ENCODE measurements at places on chromosomes 4 and X. TPM values are rescaled to one million over a fixed set of nuclear protein-coding genes. Genes with fewer than 3 reads are reported as not detected.

Gene KLF8
- 0.02 TPM for total RNA-seq

Gene CCNI
- 54.6 TPM for total RNA-seq

Gene CCDC160
- total RNA-seq, result 0.12 TPM

Gene HPGD
- 73.3 TPM for total RNA-seq

Gene MAGEB6
- not detected for total RNA-seq

Gene POF1B
- 2.5 TPM for total RNA-seq

Gene ZCCHC18
- total RNA-seq, result 0.17 TPM

Gene PGM2
- 16.7 TPM for total RNA-seq

Gene CT45A3
- 0.23 TPM for total RNA-seq

Gene IBSP
- total RNA-seq, result not detected

Gene FGG
- 5.5 TPM for total RNA-seq

Gene TRAM1L1
- total RNA-seq, result 0.40 TPM

Gene MGARP
- 0.69 TPM for total RNA-seq

Gene TCEANC
- 0.59 TPM for total RNA-seq

Gene MAP7D3
- total RNA-seq, result 10.1 TPM

Gene ALB
- 0.19 TPM for total RNA-seq

Gene CXCL11
- 0.19 TPM for total RNA-seq

Gene BCLAF3
- 4.0 TPM for total RNA-seq

Gene SEPTIN6
- 10.1 TPM for total RNA-seq

Gene TMEM144
- total RNA-seq, result 3.4 TPM

Gene ATP2B3
- total RNA-seq, result 0.07 TPM

Gene LAS1L
- total RNA-seq, result 67.8 TPM

Gene RBBP7
- total RNA-seq, result 166 TPM

Gene G3BP2
- total RNA-seq, result 64.3 TPM

Gene SRPK3
- not detected for total RNA-seq

Gene COL25A1
- total RNA-seq, result not detected

Gene PF4V1
- total RNA-seq, result not detected

Gene RTL9
- total RNA-seq, result 0.08 TPM

Gene METTL14
- total RNA-seq, result 16.3 TPM

Gene CXorf65
- total RNA-seq, result not detected

Gene NR3C2
- not detected for total RNA-seq

Gene CACNA1F
- not detected for total RNA-seq
